ENCODE measurements at places on chromosomes 6 and 20.

DNA sequence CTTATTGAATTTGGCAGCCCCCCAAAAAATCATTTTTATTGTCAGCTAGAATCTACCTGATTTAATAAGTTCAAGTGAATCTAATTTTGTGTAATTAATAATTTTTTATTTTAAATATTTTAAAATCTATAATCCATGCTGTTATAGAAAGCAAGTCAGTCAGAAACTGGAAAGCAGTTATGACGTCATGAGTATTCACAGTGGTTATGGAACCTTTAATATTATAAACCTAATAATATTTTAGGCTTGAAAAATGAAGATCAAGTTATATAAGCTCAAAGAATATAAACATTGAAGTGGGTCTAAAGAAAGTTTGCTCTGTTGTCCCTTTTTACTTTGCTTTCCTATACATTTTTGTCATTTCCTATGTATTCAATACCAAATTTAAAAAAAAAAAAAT is 1075.1 kb upstream of the EPHA7 start:
- no peak for DNase-seq

GRCh38 chr6:7461416-7461815 is 71.8 kb downstream of the RIOK1 start:
- DNase-seq = no peak

DNA sequence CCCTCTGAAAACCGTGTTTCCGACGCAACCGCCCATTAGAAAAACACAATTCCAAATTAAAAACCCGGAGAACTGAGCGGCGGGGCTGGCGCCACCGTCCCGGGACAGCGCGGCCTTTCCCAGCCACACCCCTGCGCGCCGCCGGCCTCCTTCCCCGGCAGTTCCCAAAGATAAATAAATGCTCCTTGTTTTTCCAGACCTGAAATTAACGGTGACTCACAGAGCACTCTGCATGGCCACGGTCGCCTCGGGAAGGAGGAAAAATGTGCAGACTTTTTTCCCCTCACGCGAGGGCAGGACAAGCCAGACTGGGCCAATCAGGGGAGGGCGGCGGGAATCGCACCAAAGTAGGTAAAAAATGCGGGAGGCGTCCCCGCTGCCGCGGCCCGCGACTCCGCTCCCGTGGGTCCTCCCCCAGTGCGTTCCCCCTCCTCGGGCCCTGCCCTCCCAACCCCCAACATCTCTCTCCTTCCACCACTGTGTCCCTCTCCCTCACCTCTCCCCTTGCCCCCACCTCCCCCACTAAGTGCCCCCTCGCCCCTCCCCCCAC is 828 bp upstream of the DSTN start:
- DNase-seq = peak; percentile 78

DNA sequence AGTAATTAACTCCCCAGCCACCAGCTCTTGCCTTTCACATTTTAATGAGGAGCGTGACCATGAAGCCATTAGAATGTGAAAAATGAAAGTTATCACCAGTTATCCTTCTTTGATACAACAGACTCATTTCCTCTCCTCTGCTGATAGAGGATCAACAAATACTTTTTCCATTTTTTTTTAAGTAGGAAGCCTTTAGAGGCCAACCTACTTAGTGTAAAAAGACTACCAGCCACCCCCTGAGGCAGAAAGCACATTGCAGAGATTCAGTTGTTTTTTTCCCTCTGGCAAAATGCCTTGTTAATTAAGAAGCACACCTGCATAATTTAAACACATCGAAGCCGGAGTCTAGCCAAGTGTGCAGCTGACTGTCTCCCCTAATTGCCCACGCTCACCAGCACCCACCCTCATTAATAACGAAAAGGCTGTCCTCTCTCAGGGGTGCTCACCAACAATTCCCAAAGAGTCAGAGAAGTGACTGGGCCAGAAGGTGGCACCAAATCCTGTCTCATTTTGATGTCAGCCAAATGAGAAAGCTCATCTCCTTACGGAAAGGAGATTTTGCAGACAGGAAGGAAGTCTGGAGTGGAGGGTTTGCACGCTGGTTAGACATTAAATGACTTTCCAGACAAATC is 60.9 kb upstream of the MC3R start:
- no peak for DNase-seq

Data from endothelial cell (in vitro differentiated cells).